ENCODE measurements at places on chromosomes 12 and 14.

GRCh38 chr14:87908550-87908949, 84.4 kb downstream of the GALC start:
- no peak for DNase-seq

DNA sequence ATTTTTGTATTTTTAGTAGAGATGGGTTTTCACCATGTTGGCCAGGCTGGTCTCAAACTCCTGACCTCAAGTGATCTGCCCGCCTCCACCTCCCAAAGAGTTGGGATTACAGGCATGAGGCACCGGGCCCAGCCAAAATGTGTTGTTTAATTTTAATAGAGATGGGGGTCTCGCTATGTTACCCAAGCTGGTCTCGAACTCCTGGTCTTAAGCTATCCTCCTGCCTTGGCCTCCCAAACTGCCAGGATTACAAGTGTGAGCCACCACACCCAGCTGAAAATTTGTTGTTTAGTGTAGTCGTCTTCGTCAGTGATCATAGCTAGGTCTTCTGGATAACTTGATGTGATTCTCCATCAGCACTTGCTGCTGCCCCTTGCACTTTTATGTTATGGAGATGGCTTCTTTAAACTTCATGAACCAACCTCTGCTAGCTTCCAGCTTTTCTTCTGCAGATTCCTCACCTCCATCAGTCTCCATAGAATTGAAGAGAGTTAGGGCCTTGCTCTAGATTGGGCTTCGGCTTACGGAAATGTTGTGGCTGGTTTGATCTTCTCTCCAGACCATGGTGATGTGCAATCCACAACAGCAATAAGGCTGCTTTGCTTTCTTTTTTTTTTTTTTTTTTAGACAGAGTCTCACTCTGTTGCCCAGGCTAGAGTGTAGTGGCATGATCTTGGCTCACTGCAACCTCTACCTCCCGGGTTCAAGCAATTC, 13.0 kb downstream of the ISCU start:
- no peak for DNase-seq

DNA sequence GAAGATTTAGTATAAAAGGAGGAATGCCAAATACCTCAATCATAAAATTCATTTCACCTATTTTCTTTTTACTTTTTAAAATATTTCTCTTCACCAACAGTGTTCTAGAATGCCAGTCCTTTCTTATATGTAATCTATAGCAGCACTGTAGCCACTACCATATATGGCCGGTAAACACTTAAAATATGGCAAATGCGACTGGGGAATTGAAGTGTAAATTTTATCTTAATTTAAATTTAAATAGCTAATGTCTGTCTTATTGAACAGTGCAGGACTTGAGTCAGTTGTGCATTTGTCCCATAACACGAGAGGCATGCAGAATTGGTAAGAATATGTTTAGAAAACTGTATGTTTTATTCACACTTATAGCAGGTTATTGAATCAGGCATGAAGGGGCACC, 50.1 kb downstream of the WASHC4 start:
- DNase-seq, result no peak

DNA sequence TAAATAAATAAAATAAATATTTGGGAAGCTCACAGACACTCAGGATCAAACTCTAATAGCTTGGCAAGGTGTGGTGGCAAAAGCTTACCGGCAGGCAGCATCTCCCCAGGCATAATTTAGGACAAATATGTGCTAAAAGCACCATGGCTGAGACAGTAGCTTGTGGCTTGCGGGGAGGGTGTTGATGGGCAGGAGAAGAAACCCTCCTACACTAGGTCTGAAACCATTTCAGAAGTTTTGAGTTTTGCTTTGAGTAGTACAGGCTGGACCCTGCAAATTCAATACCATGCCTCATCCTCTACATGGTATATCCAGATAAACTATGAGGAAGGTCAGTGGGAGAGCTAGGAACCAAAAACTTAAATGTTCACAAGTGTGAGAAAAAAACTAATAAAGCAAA, 33.1 kb downstream of the MAP3K9 start:
- no peak for DNase-seq

GRCh38 chr12:9794484-9795093, 32.7 kb upstream of the KLRF1 start:
- no peak for DNase-seq

- no peak for DNase-seq
Measured at GRCh38 chr14:91839749-91840148, 27.6 kb downstream of the TC2N start.

DNA sequence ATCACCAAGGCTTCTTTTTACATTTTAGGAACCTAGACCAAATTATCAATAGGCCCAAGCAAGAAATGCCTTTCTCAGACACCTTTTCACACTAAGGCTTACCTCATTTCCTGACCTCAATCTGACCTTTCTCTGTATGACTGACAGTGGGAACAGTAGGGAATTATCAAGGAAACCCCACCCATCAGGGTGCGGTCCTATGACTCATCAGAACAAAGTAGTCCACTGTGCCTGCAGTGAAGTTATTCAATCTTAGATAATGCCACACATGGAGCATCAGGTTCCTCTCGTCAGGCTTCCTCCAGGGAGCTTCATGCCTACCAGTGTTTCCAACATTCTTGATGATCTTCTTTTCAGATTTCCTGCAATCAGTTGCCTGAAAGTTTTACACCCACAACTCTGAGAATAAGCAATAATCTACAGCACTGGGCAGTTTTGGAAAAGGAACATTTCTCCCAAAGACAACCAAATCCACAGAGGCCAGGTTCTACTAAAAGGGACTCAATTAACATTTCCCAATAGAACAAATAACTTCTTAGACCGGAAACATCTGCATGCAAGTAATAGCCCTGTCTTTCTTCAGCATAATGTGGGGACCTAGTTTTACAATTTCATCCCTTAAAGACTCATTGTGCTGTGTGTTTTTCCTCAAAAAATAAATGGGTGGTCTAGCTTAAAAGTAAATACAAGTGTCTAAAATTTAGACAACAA, 35.9 kb upstream of the TMTC2 start:
- no peak for DNase-seq

DNA sequence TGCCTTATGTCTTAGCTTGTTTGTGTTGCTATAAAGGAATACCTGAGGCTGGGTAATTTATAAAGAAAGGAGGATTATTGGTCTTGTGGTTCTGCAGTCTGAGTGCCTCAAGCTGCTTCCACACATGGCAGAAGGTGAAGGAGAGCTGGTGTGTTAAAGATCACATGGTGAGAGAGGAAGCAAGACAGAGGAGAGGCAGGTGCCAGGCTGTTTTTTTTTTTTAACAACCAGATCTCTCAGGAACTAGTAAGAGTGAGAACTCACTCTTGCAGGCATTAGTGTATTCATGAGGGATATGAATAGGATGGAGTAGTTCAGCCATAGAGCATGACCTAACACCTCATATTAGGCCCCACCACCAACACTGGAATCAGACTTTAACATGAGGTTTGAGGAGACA, 123.4 kb downstream of the CMAS start:
- DNase-seq, result no peak

GRCh38 chr12:107081778-107082177, 11.6 kb downstream of the CRY1 start:
- no peak for DNase-seq

- DNase-seq, result no peak
Measured at GRCh38 chr12:104624529-104624928, 167.8 kb downstream of the CHST11 start.

GRCh38 chr14:79967453-79967852, 243.9 kb downstream of the DIO2 start:
- DNase-seq, result no peak

GRCh38 chr12:119594772-119595445, 1.3 kb downstream of the TMEM233 start:
- DNase-seq, result no peak

- DNase-seq, result no peak
Measured at GRCh38 chr12:103799504-103799856, 41.6 kb downstream of the NT5DC3 start.

- no peak for DNase-seq
Measured at GRCh38 chr14:36755756-36756155, 94.1 kb downstream of the PAX9 start.

- no peak for DNase-seq
Measured at GRCh38 chr14:22689199-22689598, 45.0 kb upstream of the OR6J1 start.

- DNase-seq, result no peak
Measured at GRCh38 chr14:36591482-36591881, 9.1 kb upstream of the NKX2-8 start.

- DNase-seq, result no peak
Measured at GRCh38 chr14:23164250-23164649, 19.2 kb downstream of the SLC7A8 start.

GRCh38 chr12:109605016-109605415, 31.4 kb downstream of the MVK start:
- DNase-seq, result no peak

DNA sequence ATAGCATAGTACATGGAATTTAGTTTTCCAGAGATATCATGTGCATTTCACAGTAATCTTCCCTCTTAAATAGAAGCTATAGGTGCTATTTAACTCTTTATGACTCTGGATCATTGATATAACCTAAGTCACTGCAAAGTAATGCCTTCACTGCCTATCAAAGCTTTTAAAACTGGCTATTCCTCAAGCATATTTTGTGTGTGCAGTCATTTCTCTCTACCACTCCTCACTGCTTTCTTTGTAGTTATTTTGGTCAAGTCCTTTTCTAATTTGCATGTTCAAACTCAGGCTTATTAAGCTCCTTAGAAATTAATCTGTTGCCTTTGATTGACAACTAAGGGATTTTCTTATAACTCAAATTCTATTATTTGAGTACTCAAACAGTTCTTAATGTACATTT, 79.4 kb upstream of the PLEKHG7 start:
- no peak for DNase-seq

DNA sequence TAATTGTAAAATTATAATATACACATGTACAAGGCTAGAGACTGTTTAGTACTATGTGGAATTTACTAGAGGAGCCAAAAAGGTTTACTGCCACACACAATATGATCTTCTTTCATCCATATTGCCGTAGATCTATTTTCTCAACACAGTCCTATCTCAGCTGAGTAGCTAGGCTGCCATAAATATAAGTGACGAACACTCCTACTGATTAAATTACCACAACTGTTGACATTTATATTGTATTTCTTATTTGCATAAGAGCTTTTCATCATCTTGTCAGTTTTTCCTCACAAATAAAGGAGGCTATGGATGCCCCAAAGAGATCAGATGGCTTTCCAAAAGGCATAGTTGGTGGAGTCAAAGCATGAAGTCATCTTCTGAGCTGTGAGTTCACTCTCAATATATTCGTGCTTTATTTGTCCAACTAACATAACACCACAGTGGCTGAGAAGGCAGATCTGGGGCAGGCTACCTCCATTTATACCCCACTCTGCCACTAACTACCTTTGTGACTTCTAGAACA, 78.6 kb downstream of the CCDC59 start:
- DNase-seq, result no peak

DNA sequence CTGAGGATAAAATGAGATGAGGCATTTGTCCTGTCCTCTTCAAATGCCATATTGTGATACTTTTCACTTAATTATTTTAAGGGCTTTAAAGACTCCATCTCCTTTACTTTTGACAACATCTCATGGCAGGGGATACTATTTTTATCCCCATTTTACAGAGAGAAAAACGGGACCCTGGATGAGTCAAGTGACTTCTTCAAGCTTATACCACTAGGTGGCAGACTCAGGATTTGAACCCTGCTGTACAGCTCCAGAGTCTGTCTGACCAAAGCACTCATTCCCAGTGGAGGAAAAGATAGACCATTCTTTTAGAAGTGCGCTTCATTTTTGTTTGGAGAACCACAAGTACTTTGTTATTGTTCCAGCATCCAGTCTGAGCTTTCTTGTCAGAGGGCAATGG, 1.7 kb upstream of the SMOC1 start:
- no peak for DNase-seq

DNA sequence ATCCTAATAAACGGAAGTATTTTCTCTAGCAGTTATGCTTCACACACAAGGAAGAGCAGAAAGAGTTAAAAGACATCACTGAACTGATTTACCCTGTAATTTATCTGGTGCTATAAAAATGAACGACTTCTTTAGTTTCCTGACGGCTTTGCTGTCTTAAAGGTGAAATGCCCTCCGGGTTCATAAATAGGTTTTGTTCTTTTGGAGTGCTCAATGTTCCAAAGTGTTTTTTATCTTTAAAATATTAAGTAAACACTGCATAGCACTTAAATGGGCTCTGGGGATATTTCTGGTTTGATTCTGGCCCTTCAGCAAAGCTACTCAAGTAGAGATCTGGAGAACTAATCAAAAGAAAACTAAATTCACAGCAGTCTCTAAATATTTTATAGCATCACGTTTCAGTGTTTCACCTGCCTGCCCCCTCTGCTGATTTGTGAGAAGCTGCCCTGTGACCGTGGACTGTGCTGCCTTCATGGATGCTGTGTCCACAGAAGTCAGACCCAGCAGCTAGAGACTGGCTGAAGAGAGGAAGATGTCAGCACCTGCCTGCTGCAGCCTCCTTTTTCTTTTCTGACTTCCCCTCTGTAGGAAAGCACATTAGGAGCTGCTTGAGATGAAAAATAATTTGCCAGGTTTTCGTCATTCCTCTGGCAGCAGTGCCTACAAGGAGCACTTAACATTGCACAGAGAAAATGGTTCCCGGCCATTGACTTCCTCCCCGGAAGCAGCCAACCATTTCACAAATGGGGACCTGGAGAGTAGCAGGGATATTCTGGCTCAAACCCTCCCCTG, 205.1 kb upstream of the FSCB start:
- DNase-seq, result no peak

GRCh38 chr12:46493834-46494181, 121.2 kb upstream of the SLC38A2 start:
- no peak for DNase-seq

- no peak for DNase-seq
Measured at GRCh38 chr12:94753036-94753679, 102.8 kb upstream of the TMCC3 start.

DNA sequence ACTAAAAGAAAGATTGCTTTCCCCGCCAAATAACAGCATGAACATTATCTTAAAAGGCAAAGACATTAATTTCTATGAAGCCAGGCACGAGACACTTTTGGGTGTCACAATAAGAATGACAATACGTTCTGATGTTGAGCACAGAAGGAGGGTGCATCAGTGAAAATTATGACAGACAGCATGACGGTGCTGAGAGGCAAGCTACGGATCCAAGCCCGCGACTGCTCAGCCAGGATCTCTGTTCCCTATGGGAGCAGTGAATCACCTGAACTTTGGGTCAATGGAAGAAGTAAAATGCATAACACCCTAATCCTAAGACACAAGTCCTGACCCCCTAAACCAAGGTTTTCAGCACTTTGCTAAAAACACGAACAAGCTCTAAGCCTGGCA, 51.7 kb downstream of the SLC25A47 start:
- no peak for DNase-seq

- DNase-seq, result no peak
Measured at GRCh38 chr14:64508215-64508776, 3.7 kb downstream of the ZBTB1 start.

- DNase-seq, result no peak
Measured at GRCh38 chr12:8549381-8549780, 8.7 kb upstream of the CLEC4E start.

GRCh38 chr14:67609642-67610310, 9.7 kb upstream of the PIGH start:
- no peak for DNase-seq

DNA sequence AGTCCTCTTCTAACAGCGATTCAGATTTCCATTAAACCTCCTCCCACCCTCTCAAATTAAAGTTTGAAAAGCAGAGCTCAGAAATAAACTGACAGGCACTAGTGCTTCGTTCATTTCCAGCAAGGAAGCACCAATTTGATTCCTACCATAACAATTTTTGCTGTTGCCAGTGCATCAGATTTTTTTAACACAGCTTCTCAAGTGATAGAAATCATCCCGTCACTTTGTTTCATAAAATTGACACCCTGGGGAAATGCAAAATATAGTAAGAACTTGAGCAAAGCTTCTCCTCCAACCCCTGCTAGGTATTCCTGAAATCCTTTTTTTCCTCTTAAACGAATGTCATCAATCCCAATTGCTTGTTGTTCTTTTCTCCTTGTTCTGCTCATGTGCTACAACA, 332.1 kb downstream of the FOXG1 start:
- DNase-seq, result no peak
